ENCODE measurements at places on chromosomes 4 and X. TPM values are rescaled to one million over a fixed set of nuclear protein-coding genes. Genes with fewer than 3 reads are reported as not detected.

Gene MAP3K15
- 0.38 TPM for total RNA-seq

Gene ANK2
- total RNA-seq: 2.4 TPM

Gene HDAC8
- 29.0 TPM for total RNA-seq

Gene PRDM8
- total RNA-seq: 21.7 TPM

- H3K27me3 ChIP-seq: no peaks in the 10 kb centered on the region
- no peak overlapping the region for H3K27ac ChIP-seq
- no peaks in the 10 kb centered on the region for H3K4me1 ChIP-seq
- no peaks in the 10 kb centered on the region for H3K36me3 ChIP-seq
Measured at GRCh38 chr4:140839406-140839805, 83.2 kb upstream of the TBC1D9 start.

DNA sequence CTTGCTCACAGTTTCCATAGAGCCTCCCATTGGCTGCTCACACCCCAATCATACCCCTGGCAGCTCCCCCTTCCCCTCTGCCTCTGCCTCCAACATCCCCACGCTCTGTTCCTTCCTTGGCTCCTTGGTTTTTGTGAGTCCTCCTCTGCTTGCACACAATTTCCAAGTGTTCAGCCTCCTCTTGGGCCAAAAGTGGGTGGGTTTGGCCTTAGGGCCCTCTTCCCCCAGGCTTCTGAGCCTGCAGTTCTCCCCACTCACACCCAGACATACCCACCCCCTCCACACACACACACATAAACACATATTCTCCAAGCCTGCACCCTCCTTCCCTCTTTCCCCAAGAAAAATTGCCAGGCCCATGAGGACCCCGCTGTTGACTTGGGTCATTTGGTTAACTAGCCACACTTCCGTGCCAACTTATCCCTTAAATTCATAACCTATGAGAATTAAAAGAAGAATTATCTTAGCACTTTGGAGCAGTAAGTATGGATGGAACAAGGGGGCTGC lies 4.5 kb downstream of the APLN start:
- H3K27ac ChIP-seq: no peak overlapping the region
- peaks cover 19% of the 10 kb centered on the region for H3K27me3 ChIP-seq
- no peaks in the 10 kb centered on the region for H3K36me3 ChIP-seq
- H3K4me1 ChIP-seq: no peaks in the 10 kb centered on the region
- no peak overlapping the region for H3K4me3 ChIP-seq

DNA sequence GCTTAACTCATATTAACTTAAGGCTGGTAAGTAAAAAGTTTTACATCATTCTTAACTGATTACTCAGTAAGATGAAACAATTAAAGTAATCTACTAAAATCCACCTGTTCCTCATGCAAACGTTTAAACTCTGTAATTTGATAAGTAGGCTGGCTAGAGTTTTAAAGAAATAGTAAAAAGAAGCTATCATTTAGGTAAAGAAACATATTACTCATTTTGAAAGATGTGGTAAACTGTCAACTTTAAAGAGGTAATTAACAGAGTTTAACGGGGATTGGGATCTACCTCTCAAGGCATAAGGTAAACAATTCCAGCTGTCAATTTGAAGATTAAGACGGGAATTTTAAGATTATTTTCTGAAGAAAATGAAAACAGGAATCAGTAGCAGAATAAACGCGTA lies 9.8 kb downstream of the GNPDA2 start:
- DNase-seq: no peak
- no peak overlapping the region for H3K27ac ChIP-seq
- peaks cover 4% of the 10 kb centered on the region for H3K4me1 ChIP-seq
- no peak overlapping the region for H3K4me3 ChIP-seq
- H3K27me3 ChIP-seq: no peaks in the 10 kb centered on the region

DNA sequence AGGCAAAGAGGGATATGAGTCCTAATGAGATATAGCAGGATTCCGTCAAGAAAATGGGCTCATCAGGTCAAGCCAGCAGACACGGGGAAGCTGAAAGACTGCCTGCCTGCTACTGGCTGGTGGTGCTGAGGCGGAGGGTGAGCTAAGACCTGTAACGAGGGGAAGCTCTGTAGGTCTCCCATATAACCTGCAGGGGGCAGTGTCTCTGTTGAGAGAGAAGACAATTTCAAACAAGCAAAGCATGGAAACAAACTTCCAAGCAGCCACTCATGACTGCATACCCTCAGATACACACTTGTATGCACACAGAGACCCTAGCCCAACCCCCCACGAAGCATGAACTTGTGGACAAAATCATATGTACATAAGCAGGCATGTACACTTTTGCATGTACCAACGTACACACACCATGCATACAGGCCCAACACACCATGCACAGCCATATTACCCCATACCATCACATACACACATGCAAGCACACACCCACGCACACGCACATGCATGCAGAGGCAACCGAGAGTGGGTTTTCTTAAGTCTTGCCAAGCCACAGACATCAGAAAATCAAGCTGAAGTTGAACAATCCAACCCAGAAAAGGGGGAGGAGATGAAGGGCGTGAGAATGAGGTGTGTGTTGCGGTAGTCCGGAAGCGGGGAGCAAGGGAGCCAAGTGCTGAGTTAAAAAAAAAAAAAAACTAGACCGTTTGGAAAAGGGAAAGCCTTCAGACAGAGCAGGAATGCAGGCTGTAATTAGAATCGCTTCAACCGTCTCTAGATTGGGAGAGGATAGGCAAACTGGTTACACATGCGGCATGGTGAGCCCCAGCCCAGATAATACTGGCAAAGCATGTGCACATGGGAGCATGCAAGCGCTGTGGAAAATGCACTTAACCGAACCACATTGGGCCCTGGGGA lies 71.0 kb downstream of the PJA1 start:
- H3K27me3 ChIP-seq: no peaks in the 10 kb centered on the region
- no peaks in the 10 kb centered on the region for H3K4me1 ChIP-seq
- H3K36me3 ChIP-seq: no peaks in the 10 kb centered on the region

DNA sequence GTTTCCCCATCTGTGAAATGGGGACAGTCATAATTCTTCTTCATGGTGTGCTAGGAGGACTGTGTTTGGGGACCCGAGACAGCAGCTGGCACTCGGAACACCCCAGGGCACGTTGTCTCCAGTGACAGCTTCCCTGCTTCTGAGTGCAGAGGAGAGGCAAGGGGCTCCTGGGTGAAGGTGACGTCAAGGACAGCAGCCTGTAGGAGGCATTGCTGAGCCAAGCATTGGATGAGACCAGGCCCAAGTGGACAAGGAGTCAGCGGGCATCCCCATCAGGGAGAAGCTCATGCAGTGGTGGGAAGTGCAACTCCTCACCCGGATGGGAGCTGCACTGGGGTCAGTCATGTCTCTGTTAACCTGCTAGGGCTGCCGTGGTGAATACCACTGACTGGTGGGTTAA lies 46.1 kb downstream of the EVC start:
- H3K27me3 ChIP-seq: no peaks in the 10 kb centered on the region
- H3K36me3 ChIP-seq: no peaks in the 10 kb centered on the region
- peaks cover 6% of the 10 kb centered on the region for H3K4me1 ChIP-seq
- H3K27ac ChIP-seq: no peak overlapping the region
- DNase-seq: no peak

DNA sequence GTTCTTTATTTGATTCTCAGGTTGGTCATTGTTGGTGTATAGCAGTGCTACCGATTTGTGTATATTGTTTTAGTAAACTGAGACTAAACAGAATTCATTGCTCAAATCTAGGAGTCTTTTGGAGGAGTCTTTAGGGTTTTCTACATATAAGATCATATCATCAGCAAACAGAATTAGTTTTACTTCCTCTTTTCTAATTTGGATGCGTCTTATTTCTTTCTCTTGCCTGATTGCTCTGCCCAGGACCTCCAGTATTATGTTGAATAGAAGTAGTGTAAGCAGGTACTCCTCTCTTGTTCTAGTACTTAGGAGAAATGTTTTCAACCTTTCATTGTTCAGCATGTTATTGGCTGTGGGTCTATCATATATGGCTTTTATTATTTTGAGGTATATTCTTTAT lies 92.6 kb downstream of the IQCM start:
- no peak overlapping the region for H3K4me3 ChIP-seq
- H3K27me3 ChIP-seq: no peaks in the 10 kb centered on the region
- DNase-seq: no peak
- no peaks in the 10 kb centered on the region for H3K4me1 ChIP-seq
- H3K27ac ChIP-seq: no peak overlapping the region

- DNase-seq: no peak
- H3K36me3 ChIP-seq: no peaks in the 10 kb centered on the region
- H3K4me1 ChIP-seq: no peaks in the 10 kb centered on the region
- H3K27ac ChIP-seq: no peak overlapping the region
Measured at GRCh38 chr4:126742048-126742447, 890.7 kb upstream of the INTU start.

- H3K27me3 ChIP-seq: no peaks in the 10 kb centered on the region
- H3K27ac ChIP-seq: no peak overlapping the region
- peaks cover 18% of the 10 kb centered on the region for H3K4me1 ChIP-seq
- no peak overlapping the region for H3K4me3 ChIP-seq
- no peak for DNase-seq
Measured at GRCh38 chr4:79991601-79992000, 81.4 kb downstream of the ANTXR2 start.

GRCh38 chrX:3651277-3651676 lies 62.2 kb downstream of the PRKX start:
- DNase-seq: no peak
- H3K27ac ChIP-seq: no peak overlapping the region
- peaks cover 14% of the 10 kb centered on the region for H3K36me3 ChIP-seq
- no peaks in the 10 kb centered on the region for H3K27me3 ChIP-seq
- no peak overlapping the region for H3K4me3 ChIP-seq

DNA sequence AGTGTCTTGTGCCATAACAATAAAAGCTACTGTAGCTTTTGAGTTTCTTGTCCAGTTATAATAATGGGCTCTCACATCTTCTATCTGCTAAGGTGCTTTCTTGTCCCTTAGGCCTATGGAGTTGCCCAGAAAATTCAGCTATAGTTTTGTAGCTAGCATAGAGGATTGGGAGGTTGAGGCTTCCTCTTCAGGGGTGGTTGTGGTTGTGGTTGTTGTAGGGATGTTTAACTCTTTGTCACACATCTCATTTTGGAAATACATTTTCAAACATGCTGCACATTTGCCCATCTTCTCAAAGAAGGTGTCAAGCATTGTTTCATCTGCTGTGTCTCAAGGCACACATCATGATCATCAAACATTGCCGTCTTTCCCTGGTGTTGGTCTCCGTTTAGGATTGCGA lies 65.0 kb downstream of the ATXN3L start:
- H3K27ac ChIP-seq: peak overlapping the region; percentile 68
- peaks cover 43% of the 10 kb centered on the region for H3K4me1 ChIP-seq
- H3K27me3 ChIP-seq: no peaks in the 10 kb centered on the region

- no peak overlapping the region for H3K4me3 ChIP-seq
- peaks cover 21% of the 10 kb centered on the region for H3K4me1 ChIP-seq
- H3K27me3 ChIP-seq: peaks cover 66% of the 10 kb centered on the region
- peaks cover 4% of the 10 kb centered on the region for H3K36me3 ChIP-seq
- no peak overlapping the region for H3K27ac ChIP-seq
Measured at GRCh38 chrX:20499763-20500162, 233.1 kb upstream of the RPS6KA3 start.

DNA sequence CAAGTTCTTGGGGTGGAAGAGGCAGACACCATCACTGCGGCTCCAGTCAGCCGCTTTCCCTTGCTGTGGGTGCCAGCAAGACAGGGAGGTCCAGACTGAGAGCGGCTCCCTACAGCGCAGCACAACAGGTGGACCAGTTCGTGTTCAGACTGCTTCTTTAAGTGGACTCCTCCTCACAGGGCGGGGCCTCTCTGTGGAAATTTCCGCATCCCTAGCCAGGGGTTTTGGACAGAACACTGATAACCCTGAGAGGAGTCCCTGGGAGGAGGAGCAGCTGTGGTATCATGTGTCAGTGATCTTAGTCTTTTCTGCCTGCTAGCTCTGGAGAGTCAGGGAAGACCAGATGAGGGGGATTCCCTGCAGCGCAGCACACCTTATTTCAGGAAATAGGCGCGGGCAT lies 48.5 kb downstream of the MAGEC2 start:
- no peak overlapping the region for H3K27ac ChIP-seq
- no peaks in the 10 kb centered on the region for H3K27me3 ChIP-seq
- no peaks in the 10 kb centered on the region for H3K36me3 ChIP-seq
- no peak for DNase-seq

GRCh38 chr4:5650040-5650439 lies 58.3 kb downstream of the EVC2 start:
- H3K27ac ChIP-seq: no peak overlapping the region
- no peaks in the 10 kb centered on the region for H3K4me1 ChIP-seq
- no peaks in the 10 kb centered on the region for H3K36me3 ChIP-seq
- no peaks in the 10 kb centered on the region for H3K27me3 ChIP-seq
- no peak for DNase-seq
- no peak overlapping the region for H3K4me3 ChIP-seq

- peaks cover 34% of the 10 kb centered on the region for H3K36me3 ChIP-seq
- H3K27me3 ChIP-seq: no peaks in the 10 kb centered on the region
- DNase-seq: no peak
- peak overlapping the region; percentile 56 for H3K27ac ChIP-seq
Measured at GRCh38 chr4:2930758-2931511, 32.3 kb downstream of the NOP14 start.

- no peaks in the 10 kb centered on the region for H3K27me3 ChIP-seq
- no peak overlapping the region for H3K27ac ChIP-seq
- H3K4me3 ChIP-seq: no peak overlapping the region
- H3K36me3 ChIP-seq: no peaks in the 10 kb centered on the region
- H3K4me1 ChIP-seq: no peaks in the 10 kb centered on the region
Measured at GRCh38 chr4:38243388-38244053, 283.3 kb downstream of the PTTG2 start.

DNA sequence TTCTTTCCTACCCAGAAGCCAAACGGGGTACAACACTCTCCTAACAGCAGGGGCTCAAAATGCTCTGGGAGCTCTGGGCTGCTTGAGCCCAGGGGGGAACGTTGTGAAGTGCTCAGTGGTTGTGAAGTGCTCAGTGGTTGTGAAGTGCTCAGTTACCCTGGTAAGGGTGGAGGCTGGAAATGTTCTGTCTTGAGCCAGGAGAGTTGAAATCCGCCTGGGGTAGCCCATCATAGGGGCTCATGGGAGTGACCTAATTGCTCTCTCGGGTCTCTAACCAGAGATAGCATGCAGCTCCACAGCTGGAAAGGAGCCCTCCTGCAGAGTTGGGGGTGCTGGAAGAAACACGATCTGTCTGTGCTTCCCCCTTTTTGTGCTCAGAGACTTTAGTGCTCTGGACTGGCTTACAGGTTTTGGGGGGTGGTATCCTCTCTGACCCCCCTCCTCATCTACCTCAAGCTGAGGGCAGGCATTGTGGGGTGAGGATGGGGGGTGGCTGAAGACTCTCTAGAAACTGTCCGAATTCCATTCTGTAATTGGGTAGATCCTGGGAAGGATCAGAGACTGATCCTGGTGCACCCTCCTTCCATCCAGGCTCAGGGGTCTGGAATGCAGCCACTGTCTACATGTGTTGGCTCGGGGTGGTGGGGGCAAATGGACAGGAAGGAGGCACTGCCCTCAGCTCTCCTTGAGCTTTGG lies 2.7 kb downstream of the EFNB1 start:
- H3K4me3 ChIP-seq: peak overlapping the region; percentile 18
- no peak overlapping the region for H3K27ac ChIP-seq
- H3K27me3 ChIP-seq: peaks cover 7% of the 10 kb centered on the region
- DNase-seq: no peak
- no peaks in the 10 kb centered on the region for H3K36me3 ChIP-seq
- peaks cover 14% of the 10 kb centered on the region for H3K4me1 ChIP-seq

Data from activated CD8-positive, alpha-beta memory T cell treated with anti-CD3 and anti-CD28 coated beads, Interleukin-2, amount 10 ng/mL, durations not matched to agents 7 days and 5 days (primary cell).